GM18507 (cell line): ENCODE measurements at places on chromosomes 7 and 10.

- no peak for DNase-seq
These were observed 51.3 kb upstream of the FAM3C start for GRCh38 chr7:121447243-121447910.

GRCh38 chr7:73812996-73813395 lies 17.8 kb upstream of the CLDN4 start:
- no peak for DNase-seq

- DNase-seq: no peak
These were observed 78.9 kb downstream of the LRRTM3 start for GRCh38 chr10:67004690-67005089.

GRCh38 chr10:10128387-10128786 lies 889.3 kb upstream of the CELF2 start:
- DNase-seq: no peak

DNA sequence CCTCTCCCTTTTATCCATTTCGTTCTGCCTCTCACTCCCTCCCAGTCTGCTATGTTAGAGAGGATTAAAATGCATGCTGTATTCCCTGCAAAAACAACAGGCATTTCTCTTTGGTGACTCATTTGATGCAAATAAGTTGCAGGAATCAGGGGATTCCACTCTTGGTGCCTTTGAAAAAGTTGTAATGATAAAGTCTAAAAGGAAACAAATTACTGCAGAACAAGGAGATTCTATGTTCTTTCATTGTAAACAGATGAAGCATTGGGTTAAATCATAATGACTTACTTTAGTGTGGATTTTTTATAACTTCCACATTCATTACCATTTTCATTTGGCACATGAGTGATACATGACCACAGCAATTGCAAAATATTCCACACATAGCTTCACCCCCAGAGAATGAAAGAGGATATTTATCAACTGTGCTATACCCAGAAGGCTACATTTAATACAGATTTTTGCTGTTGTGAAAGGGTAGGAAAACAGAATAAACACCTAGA lies 33.4 kb upstream of the ABLIM1 start:
- no peak for DNase-seq

DNA sequence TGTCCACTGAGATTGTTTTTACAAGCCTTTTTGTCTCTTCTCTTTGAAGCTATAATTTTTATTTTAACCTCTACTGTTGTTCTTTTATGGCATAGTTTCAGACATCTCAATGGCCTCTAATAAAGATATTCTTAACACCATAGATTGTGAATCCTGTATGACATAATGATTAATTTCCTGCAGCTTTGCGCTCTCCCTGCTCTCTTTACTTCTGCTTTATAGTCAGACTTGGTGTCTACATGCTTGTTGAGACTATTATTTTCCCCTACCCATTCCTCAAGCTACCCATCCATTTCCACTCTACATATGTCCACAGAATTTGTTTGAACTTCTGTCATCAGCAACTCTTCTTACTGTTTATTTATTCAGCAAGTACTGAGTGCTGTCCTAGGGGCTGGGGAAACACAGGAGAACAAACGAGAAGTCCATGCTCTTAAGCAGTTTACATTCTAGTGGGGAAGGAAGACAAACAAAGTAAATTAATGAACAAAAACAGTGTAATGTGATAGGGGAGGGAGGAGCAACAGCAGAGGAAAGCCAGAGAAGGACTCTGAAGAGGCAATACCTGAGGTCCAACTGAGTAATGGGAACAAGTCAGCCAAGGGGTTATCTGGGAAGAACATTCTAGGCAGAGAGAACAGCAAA lies 110.1 kb downstream of the CDK14 start:
- DNase-seq: no peak
